ENCODE measurements at places on chromosomes 1 and 21. TPM values are rescaled to one million over a fixed set of nuclear protein-coding genes. Genes with fewer than 3 reads are reported as not detected.

TNFSF18 gene
- 0.09 TPM for total RNA-seq

SERPINC1 gene
- not detected for total RNA-seq

TENT5C gene
- 0.45 TPM for total RNA-seq

PRPF38B gene
- total RNA-seq = 20.0 TPM

NHLH1 gene
- not detected for total RNA-seq

GUCA2A gene
- not detected for total RNA-seq

LCE1B gene
- total RNA-seq = not detected
